ENCODE measurements at places on chromosomes 13 and 19.

DNA sequence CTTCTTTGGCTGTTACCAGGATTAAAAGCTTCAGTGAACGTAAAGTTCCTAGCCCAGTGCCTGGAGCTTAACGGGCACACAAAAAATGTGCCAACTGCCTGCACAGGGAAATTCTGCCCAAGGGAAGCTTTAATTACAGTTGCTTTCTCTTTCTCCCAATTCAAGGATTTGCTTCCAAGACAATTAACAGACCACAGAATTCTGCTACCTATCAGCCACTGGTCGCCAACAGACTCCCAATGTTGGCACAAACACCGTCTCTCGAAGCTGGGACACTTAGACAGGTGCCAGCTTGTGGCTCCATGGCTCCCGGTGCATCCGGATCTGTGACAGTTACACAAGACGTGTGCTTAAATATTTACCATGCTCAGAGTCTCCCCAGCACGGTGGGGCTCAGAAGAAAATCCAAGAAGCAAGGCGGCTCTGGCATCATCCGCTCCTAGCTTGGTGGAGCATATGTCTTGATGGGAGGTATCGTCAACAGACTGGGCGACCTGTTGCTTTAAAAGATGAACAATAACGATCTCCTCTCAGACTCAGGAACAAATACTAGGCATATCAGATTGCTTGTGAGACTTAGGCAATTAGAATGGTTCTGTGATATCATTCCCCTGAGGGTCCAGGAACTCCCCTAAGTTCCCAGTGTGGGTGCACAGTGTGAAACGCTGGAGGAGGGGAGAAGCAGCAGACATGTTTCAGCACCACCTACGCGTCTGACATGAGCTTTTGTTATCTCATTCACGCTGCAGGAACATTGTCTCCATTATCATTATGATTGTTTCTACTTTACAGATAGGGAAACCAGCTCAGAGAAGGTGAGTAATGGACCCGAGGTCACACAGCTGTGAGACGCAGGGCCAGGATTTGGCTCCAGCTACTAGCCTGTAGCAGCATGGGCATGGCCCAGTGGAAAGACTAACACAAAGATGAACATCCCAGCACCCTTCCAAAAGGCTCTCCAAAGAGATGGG lies 61.6 kb downstream of the ALOX5AP start:
- DNase-seq, result no peak

GRCh38 chr19:1856345-1856697 lies 7.1 kb downstream of the KLF16 start:
- DNase-seq, result no peak

- no peak for DNase-seq
Measured at GRCh38 chr19:12694641-12695040, 1.8 kb downstream of the FBXW9 start.

- no peak for DNase-seq
Measured at GRCh38 chr13:88979465-88980175, 1308.4 kb downstream of the SLITRK5 start.

- no peak for DNase-seq
Measured at GRCh38 chr13:37657134-37657533, 58.6 kb upstream of the POSTN start.

Data from renal cortex interstitium (tissue), 15 donors.